ENCODE measurements at places on chromosomes 1 and 21. TPM values are rescaled to one million over a fixed set of nuclear protein-coding genes. Genes with fewer than 3 reads are reported as not detected.

- no peak for DNase-seq
Measured at GRCh38 chr1:178933105-178933561, 62.3 kb upstream of the ANGPTL1 start.

DNA sequence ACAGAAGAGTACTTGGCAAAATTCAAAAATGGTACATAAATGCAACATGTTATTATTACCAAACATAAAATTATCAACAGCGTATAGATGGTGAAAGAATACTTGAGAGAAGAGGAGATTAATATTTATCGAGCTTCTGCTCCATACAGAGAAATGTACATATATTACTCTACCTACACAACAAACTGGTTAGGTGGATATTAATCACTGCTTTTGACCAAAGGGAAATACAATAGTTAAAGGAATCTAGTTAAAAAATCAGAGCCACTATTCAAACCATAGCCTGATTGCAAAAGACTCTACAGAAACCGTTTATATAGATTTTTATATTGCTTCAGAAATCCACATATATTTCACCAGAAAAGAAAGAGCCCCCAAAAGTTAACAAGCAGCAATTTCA, 379.3 kb upstream of the PRMT6 start:
- no peak for DNase-seq

- no peak for DNase-seq
Measured at GRCh38 chr1:154520333-154520732, 18.1 kb upstream of the SHE start.

- no peak for DNase-seq
Measured at GRCh38 chr1:6779089-6779805, 6.0 kb upstream of the CAMTA1 start.

TOR3A gene
- 48.9 TPM for total RNA-seq

OR2G2 gene
- not detected for total RNA-seq

Measured in GM12878 (cell line).